ENCODE measurements at places on chromosomes 3 and 15.

- no peak for DNase-seq
Observed at GRCh38 chr3:54572197-54572895, 355.5 kb downstream of the LRTM1 start.

DNA sequence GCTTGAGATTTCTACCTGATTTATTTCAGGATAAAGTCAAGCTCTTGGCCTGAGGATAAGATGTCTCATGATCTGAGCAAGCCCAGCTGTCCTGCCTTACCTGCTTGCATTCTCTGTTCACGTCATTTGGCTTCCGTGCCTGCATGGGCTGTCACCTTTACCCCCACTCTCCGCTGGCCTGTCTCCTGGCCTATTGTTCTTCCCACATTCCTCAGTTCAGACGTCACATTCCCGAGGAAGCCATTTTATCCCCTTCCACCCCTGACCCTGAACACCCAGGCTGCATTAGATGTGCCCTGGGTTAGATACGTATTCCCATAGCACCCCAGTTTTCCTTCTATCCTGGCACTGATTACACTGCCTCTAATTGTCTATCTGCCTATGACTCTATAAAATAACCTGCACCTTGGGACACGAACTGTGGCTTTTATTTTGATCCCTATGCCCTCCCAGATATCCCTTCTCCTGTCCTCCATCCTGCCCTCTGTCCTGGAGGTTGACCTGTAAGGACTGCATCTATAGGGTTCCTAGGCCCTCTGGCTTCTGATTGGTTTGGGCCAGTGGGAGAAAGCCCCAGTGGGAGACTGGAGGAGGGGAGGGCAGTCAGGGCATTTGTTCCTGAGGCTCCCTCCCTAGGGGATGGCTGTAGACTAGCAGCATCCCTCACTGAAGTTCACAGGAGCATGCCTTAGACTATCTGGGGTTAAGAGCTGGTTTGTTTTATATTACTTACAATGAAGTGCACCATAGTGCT, 19.2 kb upstream of the UBE2Q2 start:
- DNase-seq: no peak

DNA sequence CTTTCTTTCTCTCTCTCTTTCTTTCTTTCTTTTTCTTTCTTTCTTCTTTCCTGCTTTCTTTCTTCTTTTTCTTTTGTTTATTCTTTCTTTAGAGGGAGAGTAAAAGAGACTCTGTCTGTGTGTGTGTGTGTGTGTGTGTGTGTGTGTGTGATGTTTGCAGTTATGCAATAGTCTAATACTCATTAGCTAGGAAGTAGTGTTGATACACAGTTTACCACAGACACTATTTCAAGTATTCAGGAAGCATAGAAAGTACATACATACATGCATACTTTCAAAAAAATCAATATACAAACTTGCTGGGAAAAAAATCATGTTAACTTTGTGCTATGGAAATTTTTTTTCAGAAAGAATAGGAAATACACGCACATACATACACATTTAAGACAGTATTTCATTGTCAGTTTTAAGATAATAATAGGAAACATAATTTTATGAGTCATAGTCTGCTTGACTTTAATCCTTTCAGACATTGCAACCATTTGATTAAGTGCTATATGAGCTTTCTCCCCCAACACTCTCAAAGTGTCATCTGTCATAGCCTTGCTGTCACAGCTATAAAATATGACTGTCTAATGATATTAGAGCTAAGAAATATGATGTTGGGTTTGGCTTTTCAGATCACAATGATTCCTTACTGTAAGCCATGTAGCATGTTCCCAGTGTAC, 74.9 kb upstream of the EPHA3 start:
- DNase-seq: no peak

DNA sequence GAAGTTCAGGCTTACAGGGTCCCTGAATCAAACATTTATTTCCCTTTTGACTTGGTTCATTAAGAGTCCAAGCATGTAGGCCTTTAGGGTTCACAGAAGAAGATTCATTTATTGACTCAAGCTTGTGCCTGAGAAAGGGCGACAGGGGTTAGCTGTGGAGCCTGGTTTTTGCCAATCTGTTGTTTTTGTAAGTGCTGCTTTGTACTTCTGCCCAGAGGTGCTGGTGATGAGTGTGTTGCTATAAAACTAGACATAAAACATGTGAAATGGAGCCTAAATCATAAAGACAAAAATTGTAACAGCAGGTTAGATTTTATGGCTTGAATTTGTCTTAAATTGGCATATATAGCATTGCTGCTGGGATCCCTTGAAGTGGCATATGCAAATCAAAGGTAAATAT, 308.3 kb upstream of the UBE2E2 start:
- DNase-seq: no peak

- DNase-seq: no peak
Observed at GRCh38 chr3:12648384-12648959, 15.4 kb downstream of the RAF1 start.

DNA sequence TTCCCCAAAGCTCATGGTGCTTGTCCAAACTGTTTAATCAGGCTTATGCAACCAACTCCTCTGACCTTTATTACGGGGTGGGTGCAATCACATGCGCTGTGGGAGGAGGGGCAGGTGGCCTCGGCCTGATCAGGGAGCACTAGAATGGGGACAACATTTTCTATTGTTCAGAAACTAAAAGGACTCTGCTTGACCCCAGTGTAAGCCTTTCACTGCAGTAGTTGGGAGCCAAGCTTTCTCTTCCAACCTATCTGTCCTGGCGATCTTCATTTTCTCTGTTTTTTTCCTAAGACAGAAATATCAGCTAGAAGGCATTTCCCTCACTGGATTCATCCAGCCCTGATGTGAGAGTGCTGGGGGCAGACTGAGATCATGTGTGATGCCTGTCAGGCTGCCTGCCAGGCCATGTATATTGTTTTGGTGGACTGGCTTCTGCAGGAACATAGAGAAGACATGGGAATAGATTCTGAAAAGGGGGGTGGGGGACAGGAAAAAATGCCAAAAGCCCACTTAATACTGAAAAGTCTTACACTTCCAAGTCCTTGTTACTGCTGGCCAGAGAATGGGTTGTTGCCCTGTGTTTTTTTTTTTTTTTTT, 627.0 kb upstream of the TBL1XR1 start:
- no peak for DNase-seq

DNA sequence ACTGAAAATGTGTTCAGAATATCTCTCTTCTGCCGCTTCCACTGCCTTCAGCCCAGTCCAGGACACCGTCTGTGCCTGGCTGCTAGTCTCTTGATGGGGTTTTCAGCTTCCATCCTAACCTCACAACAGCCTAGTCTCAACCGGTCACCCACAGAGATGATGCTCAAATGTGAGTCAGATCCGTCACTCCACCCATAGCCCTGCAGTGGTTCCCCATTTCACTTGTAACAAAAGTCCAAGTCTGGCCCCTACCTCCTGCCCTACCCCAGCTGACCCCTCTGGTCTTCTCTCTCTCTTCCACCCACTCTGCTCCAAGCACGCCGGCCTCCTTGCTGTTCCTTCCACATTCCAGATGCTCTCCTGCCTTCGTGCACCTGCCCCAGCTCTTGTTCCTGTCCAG, 68.1 kb downstream of the PPARG start:
- DNase-seq: no peak

DNA sequence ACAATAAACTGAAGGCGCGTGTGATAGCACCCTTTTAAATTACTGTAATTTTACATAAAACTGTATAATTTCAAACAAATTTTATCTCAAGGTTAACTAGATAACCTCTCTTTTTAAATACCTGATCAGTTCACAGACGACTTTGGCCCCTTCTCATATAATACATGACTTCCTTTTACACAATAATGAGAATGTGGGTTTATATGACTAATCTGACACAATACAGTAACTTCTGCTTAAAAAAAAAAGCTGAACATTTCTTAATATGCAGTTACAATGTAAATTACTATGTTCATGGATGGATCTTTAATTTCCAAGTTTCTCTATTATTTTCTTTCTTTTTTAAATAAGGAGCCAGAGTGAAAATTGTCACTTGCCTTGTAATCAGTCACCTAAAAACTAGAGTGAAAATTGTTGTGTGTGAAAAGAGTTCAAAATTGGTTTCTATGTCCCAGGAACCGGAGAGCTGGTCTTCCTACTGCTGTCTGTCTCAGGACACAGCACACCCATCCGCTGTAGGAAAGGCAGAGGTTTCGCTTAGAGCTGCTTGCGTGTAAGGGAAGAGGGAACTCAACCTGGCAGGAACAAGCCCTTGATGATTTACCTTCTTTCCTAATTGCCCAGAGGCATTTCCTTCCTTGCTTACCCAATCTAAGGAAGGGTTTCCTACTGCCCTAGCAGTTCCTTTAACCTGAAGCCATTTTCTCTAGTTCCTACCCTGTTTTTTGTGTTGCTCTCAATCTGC, 33.3 kb downstream of the PLD1 start:
- no peak for DNase-seq
